GM12878 (cell line): ENCODE measurements at places on chromosomes 5 and 9.

DNA sequence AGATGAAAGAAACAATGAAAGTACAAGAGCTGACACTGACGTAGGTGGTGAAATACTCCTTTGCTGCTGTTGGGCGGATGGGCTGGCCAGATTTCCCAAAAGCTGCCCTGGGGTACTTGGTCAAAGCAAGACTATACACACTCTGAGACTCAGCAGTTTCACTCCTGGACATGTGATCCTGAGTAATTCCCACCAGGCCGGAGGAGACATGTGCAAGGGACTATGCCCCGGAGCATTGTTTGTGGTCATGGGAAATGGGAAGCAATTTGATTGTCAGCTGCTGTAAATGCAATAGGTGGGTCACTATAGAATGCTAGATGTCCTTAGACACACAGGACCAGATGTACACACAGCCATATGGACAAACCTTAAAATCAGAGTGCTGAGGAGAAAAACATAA, 116.1 kb downstream of the DCP2 start:
- DNase-seq, result no peak

DNA sequence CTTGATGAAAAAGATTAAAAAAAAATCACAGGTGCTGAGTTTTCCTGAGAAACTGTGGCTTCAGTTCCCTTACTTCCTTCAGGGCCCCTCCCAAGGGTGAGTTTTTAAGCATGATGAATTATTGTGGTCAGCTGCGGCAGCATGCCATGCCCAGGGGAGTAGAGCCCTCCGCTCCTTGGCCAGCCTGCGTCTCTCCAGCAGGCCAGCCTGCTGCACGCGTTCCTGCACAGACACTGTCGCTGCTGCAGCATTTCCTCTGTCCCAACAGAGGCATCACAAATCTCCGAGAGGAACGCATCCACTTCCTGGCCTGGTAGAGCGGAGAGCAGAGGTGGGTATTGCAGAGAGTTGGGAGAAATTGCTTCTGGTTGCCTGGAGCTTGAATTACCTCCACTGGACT, 26.1 kb upstream of the GLRA1 start:
- no peak for DNase-seq

- no peak for DNase-seq
These were observed 60.0 kb downstream of the DMAC1 start for GRCh38 chr9:7739595-7739994.

GRCh38 chr9:134101623-134102149, 33.9 kb upstream of the BRD3 start:
- no peak for DNase-seq

GRCh38 chr9:5582835-5583195, 46.1 kb upstream of the RIC1 start:
- peak; percentile 91 for DNase-seq

DNA sequence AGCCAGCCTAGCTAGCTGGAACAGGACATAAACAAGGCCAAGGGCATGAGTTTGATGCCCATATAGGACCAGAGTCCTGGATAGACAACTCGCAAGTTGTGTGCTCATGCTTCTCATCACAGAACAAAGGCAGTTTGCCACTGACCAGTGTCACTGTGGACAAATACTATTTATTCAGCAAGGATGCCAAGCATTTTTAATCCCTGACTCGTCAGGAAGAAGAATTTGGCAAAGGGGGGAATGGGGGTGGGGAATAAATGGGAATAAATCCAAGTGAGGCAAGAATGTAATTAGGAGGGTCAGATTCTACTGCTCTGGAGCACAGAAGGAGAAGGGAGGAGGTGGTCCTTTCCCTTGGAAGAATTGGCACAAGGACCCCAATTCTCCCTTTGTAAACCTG, 46.8 kb upstream of the ANKRD55 start:
- no peak for DNase-seq

- DNase-seq, result no peak
These were observed 88.4 kb upstream of the WWC1 start for GRCh38 chr5:168202996-168203395.

- no peak for DNase-seq
These were observed 45.6 kb downstream of the APTX start for GRCh38 chr9:32955655-32956478.

DNA sequence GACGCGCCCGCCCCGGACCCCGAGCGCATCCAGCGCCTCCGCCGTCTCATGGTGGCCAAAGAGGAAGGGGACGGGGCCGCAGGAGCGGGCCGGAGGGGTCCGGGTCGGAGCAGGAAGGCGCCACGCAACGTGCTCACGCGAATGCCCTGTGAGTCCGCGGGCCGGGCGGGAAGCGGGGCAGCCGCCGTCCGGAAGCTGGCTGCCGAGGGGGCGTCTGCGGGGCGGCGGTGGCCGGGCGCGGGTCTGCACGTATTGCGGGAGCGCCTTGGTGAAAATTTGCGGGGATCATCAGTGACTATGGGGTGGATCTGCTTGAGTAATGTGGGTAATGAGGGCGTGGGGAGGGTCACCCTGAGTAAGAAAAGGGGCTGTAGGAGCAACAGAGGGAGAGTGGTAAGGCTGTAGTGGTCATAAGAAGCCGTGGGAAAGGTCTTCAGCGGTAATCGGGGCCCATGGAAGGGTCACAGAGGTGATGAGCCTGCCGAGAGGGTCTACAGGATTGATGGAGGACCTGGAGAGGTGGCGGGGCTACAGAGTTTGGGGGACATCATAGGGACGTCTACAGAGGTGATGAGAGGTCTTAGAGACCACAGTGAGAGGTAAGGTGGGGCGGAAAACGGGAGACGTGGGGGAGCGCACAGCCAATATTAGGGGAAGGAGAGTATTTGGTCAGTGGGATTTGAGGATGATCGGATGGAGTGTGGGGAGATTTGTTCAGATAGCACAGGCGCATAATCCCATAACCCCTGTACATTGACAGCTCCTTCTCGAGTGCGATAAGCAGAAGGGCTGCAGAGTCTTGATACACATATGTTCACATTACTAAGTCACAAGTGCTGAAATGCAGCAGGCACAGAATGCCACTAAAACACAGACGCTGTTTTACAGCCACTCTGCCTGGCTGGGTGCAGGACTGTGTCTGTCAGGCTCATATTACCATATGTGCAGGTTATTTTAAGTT, 819 bp downstream of the LSM11 start:
- no peak for DNase-seq

- DNase-seq, result no peak
These were observed 225.0 kb downstream of the FANCC start for GRCh38 chr9:95092262-95093072.

- DNase-seq, result no peak
These were observed at the start of gene HSD17B3 for GRCh38 chr9:96302021-96302420. Gene HSD17B3 (minus strand): TSS chr9:96302176. CDS start chr9:96302104, 72 bp downstream.

DNA sequence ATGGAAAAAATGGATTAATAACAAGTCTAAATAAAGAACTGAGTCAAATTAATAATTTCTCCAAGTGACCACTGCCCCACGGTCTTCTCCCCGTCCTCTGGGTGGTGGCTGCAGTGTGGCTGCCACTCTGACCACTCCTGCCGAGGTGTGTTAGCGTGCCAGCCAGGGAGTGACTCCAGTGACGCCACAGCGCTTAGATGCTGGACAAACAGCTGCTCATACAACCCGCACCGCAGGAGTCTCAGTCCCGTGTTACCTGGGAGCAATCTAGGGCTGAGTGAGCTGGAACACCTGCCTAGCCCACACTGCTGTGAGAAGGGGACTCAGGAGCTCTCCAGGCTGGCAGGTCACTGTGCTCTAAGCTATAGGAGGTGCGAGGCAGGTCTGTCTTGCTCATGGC, 10.2 kb downstream of the MAPK9 start:
- no peak for DNase-seq

DNA sequence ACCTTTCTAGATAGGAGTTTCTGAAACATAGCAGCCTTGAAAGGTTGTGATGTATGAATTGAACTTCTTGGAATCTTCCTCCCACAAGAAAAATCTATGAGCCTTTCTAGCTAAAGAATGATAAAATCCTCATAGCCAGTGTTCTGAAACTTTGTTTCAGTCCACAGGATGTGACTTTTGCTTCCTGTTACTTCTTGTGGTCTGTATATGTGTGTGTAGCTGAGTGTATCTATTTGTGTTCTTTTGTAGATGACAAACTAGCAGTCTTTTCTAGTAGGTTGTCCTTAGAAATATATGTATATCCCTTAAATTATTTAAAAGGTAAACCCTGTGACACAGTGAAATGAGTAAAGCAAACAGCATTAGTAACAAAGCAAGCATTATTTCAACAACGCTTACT, 188.8 kb downstream of the MRPS30 start:
- no peak for DNase-seq

GRCh38 chr5:81789033-81789432, 38.1 kb upstream of the SSBP2 start:
- no peak for DNase-seq

DNA sequence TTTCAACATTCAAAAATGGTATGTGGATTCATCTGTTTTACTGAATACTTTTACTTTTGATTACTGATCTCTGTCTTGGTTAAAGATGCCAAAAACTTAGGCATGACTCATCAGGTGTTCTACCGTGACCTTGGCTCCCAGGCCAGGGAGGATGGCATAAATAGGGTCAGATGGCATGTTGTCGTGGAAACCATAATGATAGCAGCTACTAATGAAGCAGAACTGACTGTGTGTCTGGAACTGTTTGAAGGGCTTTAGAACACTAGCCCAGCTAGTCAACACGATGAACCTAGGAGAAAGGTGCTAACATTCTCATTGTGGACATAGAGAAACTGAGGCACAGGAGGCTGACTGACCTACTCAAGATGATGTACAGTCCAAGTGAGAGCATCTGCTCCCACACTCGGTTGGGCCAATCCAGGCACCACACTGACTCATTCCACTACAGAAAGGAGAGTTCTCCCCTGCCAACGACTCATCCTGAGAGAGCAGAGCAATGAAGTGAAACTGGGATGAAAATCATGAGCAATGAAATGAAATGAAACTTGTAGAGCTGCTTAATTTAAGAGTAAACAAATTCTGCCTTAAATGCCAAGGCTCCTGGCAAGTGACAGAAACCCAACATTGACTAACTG, 116.0 kb downstream of the TENT4A start:
- DNase-seq, result peak; percentile 65

- DNase-seq, result no peak
These were observed 16.9 kb upstream of the CTNNA1 start for GRCh38 chr5:138736293-138736692.

DNA sequence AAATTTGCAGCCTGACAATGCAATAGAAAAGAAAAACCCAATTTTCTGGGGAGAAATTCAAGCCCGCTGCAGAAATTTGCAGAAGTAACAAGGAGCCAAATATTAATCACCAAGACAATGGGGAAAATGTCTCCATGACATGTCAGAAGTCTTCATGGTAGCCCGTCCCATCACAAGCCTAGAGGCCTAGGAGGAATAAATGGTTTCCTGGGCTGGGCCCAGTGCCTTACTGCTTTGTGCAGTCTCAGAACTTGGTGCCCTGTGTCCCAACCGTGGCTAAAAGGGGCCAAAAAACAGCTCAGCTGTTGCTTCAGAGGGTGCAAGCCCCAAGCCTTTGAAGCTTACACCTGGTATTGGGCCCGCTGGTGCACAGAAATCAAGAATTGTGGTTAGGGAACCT, 23.6 kb upstream of the EGFLAM start:
- DNase-seq, result no peak

GRCh38 chr9:4508907-4509589, 18.8 kb downstream of the SLC1A1 start:
- DNase-seq, result no peak

GRCh38 chr9:15417626-15418025, 5.0 kb upstream of the SNAPC3 start:
- DNase-seq, result no peak

DNA sequence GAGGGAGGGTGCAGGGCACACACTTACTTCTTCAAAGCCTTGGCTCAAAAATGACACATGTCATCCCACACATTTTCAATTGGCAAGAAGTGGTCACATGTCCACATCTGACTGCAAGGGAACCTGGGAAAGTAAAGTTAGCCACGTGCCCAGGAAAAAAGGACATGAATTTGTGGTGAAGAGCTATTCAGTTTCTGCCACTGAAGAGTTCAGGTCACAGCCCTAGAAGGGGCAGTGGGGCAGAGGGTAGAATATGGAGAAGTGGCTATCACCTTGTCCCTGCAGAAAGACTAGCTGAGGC, 1.9 kb upstream of the RGS14 start:
- DNase-seq, result no peak

- DNase-seq, result no peak
These were observed 895.9 kb downstream of the TLE4 start for GRCh38 chr9:80467632-80468031.

GRCh38 chr9:75210215-75210614, 121.9 kb downstream of the OSTF1 start:
- DNase-seq, result no peak

- DNase-seq, result no peak
These were observed 47.2 kb upstream of the FCN2 start for GRCh38 chr9:134833294-134833880.

DNA sequence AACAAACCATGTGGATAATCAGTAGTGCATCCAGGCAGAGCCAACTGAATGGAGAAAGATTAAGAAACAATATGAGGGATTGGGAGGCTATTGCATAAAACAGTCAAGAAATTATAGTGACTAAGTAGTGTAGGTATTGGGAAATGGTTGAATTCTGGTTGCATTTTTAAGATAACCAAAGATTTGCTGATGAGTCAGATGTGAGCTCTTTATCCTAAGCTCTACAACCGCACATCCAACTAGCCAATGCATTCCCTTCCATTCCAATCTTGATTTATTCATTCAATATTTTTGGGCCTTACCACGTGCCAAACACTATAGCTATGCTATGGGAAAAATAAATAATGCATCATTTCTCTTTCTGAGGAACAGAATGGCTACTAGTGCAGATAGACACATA, 524.5 kb upstream of the RGMB start:
- DNase-seq, result no peak

- no peak for DNase-seq
These were observed 31.4 kb downstream of the FANCC start for GRCh38 chr9:95286151-95286550.

- DNase-seq, result no peak
These were observed 25.1 kb upstream of the IRX2 start for GRCh38 chr5:2776337-2777302.

DNA sequence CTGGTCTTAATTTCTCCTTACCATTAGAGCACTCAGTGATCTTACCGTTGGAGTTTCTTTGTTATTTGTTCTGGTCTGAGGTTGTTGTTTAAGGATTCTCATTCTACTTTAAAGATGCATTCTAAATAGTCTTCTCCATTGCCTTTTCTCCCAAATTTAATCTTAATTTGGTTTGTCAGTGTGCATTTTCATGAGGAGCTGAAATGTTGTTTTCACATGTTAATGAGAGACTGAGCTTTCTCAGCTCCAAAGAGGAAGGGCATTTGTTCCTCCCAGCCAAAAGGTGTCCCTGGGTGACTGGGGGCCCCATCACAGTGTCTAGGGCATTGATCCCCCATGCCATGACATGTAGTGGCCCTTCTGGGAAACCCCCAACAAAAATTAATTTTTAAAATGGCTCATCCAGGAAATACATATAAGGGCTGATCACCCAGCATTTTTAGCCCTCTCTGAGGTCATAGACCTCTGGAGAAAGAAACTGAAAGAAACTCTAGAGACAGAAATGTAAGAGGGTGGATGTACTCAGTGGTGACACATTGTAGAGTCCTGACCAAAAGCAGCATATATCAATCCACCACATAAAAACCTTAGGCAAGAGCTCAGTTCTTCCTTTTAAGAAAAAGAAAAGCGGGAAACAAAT, 240.4 kb upstream of the RAI14 start:
- peak; percentile 23 for DNase-seq

GRCh38 chr5:160047423-160047822, 38.5 kb downstream of the TTC1 start:
- DNase-seq, result no peak

- DNase-seq, result no peak
These were observed 268.8 kb upstream of the ANKRD55 start for GRCh38 chr5:56501781-56502557.

- DNase-seq, result no peak
These were observed 6.7 kb downstream of the TIMD4 start for GRCh38 chr5:156956321-156956720.
